ENCODE measurements at places on chromosomes 1 and 21. TPM values are rescaled to one million over a fixed set of nuclear protein-coding genes. Genes with fewer than 3 reads are reported as not detected.

UBE2G2 gene
- total RNA-seq, result 83.6 TPM

SELENBP1 gene
- 66.3 TPM for total RNA-seq

GPR153 gene
- total RNA-seq, result 4.5 TPM

MTX1 gene
- total RNA-seq, result 20.3 TPM

H6PD gene
- total RNA-seq, result 62.6 TPM

A3GALT2 gene
- 0.81 TPM for total RNA-seq

XCL1 gene
- 0.26 TPM for total RNA-seq

Data from aorta (tissue), 5 donors.